Esophagus muscularis mucosa (tissue), 4 donors: ENCODE measurements at places on chromosomes 12 and 14.

DNA sequence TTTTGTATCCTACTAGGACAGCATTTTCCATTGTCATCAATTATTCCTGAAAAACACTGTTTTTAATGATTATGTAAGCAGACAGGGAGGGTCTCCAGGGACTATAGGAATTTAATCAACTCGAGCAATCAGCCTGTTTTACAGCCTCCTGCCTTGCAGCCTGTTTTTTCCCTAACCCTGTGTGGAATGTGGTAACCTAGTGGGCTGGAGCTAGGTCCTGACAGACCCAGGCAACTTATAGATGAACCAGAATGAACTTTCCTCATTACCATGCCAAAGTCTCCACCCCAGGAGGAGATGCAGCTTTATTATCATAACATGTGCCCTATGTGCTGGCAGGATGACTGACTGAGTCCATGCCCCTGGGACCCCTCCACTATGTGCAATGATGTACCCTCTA is 375.1 kb downstream of the BMP4 start:
- no peak for DNase-seq

DNA sequence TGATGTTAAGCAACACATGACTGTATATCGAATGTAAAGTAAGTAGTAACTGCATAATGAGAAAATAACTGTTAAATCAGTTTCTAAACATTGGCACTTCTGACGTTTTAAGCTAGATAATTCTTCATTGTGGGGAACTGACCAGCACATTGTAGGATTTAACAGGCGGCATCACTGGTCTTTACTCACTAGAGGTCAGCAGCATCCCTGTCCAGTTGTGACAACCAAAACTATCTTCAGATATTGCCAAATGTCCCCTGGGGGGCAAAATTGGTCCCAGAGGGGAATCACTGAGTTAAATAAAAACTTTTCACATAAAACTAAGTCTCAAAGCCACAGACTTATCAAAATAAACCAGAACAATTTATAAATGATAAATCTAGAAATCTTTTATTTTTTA is 65.3 kb downstream of the BLTP3B start:
- DNase-seq = no peak

DNA sequence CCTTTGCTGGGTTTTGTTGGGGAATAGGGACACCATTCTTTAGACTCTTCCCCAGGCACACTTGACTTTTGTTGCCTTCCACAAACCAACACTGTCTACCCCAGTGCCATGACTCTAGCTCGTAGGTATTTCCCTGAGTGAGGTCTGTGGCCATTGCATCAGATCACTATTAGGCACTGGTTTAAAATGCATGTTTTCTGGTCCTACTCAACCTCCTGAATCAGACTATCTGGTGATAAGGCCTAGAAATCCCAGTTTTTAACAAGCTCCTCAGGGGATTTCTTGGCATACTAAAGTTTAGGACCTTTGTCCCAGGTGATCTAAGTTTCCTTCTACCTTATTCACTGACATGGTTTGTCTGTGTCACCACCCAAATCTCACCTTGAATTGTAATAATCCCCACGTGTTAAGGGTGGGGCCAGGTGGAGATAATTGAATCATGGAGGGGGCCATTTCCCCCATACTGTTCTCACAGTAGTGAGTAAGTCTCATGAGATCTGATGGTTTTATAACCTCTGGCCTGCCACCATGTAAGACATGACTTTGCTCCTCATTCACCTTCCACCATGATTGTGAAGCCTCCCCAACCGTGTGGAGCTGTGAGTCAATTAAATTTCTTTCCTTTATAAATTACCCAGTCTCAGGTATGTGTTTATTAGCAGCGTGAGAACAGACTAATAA is 87.8 kb upstream of the PSMC1 start:
- no peak for DNase-seq

- DNase-seq = no peak
These were observed 357.5 kb upstream of the SFSWAP start for GRCh38 chr12:131353376-131353775.

DNA sequence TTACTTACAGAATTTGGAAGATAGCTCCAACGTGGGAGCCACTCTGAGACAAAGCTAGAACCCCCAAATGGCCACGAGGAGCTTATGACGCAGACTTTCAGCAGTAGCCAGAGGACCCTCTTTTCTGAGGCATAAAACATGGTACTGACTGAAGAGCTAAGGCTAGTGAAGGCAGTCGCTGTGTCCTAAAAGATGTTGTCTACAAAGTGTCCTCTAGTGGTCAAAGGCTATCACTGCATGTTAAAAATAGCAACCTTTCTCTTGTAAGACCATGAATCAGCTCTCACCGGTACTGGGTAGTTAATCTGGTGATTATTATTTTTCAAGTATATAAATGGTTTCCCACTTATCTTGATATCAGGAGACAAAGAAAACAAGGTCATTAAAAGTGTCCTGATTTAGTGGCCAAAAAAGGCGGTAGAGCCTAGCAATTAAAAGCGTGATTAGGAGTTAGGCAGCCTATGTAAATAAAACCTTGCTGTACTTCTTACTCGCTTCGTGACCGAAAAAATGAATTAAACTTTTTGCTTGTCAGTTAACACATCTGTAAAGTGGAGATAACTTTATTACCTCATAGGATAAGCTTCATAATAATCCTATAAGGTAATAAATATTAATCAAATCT is 47.0 kb upstream of the LGR5 start:
- DNase-seq = no peak

DNA sequence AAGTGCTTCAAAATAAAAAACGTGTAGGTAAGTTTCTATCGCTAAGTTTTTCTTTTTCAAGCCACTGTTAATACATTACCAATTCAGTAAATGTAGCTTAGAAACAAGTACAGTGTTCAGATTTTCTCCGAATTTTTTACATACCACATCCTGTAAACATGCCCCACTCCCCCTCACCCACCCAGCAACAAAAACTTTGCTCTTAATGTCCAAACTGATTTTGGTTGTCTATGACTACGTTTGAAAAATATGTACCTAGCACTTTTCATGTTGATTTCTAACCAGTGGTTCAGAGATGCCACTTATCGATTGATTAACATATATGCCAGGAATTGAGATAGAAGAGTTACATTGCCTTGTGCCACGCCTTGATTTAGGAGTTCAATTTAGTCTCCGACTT is 663 bp upstream of the LIN7A start:
- no peak for DNase-seq

DNA sequence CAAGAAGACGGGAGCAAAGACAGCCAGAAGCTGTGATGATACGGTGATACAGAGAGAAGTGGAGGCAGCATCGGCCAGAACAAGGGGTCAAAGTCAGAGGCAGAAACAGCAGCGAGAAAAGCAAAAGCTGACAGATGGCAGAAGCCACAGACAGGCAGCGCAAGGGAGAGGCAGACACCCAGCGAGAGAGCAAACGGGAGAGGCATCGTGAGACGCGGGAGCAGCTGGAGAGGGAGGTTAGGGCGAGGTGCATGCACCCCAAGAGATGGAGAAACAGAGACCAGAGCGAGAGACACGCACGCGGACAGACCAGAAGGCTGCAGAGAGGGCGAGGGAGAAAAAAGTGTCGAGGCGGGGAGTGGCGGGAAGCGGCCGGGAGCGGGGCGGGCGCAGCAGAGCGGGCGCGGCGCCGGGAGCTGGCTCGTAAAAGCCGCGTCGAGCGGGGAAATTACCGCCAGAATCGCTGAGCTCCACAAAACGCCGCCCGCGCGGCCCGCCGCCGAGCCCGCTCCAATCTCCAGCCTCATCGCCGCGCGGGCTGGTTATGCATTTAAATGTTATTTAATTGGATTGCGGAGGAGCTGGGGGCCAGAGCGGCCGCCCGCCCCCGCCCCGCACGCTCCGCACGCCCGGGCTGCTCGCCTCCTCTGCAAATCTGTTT is 15.6 kb downstream of the SMUG1 start:
- no peak for DNase-seq

DNA sequence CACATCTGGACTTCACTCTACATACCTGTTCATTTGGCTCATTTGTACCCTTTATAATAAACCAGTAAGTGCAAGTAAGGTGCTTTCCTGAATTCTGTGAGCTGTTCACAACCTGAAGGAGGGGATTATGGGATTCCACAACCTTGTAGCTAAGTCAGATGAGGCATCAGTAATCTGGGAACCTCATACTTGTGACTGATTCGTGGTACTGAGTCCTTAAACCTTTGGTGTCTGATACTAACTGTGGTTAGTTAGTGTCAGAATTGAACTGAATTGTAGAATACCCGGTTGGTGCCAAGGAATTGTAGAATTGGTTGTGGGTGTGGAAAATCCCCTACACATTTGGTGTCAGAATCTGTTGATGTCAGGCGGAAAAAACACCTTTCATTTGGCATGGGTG is 83.4 kb downstream of the TMX1 start:
- DNase-seq = no peak

GRCh38 chr14:88914956-88915355 is 90.5 kb downstream of the TTC8 start:
- no peak for DNase-seq
